Frontal cortex (tissue), 4 donors: ENCODE measurements at places on chromosomes 16 and 17. TPM values are rescaled to one million over a fixed set of nuclear protein-coding genes. Genes with fewer than 3 reads are reported as not detected.

DYNLRB2 gene
- not detected for total RNA-seq

AP1G1 gene
- total RNA-seq, result 90.9 TPM

JPH3 gene
- 48.1 TPM for total RNA-seq

TMED6 gene
- total RNA-seq, result not detected

DNA sequence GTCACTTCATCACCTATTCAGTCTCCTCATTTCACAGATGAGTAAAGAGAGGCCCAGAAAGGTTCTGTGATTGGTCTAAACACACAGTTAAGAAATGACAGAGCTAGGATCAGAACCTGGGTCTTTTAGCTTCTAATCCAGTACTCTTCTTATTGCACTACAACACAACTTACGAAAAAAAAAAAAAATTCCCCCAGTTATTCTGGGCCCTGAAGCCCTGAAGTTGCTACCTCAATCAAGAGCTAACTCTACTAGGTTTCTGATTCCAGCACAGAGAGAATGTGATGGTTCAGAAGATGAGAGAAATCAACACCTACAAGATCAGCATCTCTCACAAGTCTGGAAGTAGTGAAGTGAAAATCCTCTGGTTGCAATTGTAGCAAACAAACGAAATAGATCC lies 37.3 kb downstream of the GRB7 start:
- DNase-seq, result no peak

DNA sequence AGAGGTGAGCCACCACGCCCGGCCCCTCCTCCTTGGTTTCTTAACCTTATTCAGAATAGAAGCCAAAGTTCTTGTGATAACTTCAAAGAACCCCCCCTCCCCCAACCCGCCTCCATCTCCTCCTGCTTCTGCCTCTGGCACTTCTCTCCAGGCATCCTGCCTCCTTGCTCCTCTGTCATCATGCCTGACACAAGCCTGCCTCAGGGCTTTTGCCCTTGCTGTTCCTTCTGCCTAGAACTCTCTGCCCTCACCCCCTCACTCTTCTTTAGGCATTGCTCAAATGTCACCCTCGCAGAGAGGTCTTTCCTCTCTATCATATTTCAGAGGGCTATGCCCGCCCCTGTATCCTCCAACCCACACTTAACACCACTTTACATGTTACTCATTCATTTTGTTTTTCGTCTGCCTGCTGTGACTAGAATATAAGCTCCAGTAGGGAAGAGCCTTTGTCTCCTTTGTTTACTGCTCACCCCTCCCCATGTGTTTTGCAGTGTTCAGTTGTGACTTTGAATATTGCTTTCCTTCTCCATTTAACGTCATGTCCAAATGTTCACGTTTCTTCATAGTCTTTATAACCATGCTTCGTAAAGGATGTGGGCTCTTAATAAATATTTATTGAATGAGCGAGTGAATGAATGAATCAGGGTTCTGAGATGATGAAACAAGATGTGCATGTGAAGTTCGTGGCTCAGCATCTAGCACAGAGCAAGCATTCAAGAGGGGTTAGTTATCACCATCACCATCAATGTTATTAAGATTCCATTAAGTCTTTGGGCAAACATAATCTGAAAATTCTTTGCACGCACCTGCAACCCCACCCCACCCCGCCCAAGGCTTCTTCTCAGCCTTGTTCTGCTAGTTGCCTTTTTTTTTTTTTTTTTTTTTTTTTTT lies 186.2 kb upstream of the WSCD1 start:
- DNase-seq, result no peak

DNA sequence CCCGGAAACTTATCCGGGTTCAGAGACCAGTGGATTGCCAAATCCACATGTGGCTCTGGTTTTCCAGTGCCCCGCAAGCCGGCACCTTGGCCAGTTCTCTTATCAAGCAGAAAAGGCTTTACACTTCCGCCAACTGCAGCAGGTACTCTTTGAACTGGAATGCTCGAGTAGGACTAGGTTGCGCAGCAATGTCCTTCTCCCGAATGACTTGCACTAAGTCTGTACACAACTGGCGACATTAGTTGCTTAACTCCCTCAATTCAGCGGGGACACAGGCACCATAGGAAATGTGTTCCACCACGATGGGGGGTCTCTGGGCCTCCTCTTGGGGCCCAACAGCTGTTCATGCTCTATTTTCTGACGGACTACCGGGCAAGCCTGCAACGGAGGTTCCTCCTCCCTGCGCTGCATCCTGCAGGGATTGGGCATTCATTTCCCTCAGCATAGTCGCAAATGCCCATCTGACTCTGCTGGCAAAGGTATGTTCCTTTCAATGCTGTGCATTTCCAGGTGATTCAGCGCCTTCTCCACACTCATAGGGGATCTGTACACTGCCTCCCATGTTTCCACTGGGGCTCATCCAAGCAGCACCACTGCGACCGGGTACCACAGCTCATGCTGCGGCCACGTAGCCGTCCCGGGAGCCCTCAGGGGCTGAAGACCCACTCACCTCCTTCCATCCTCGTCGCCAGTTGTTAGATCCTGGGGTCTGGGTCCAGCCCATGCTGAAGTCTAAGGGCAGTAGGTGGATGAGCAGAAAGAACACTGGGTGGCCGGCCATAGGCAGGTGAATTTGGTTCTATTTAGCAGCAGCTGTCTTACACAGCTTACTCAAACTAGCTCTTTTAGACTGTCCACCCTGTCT lies 34.2 kb upstream of the APPBP2 start:
- DNase-seq, result no peak
